ENCODE measurements at places on chromosomes 11 and 22.

DNA sequence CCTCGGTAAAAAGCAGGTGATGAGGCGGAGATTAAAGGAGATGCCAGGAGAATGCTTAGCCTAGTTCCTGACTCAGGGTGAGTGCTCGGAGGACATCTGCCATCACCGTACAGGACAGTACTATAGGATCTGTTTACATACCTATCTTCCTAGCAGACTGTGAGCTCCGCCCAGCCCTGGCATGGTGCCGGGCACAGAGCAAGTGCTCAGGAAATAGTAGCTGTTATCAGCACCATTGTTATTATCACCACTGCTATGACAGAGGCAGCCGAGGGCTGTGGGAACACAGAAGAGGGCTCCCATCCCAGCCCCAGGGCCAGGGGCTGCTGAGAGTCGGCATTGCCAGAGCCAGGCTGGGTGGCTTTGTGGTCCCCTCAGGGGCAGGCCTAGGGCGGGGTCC is 642 bp upstream of the SEPTIN3 start:
- no peak for DNase-seq

GRCh38 chr11:68959465-68960293 is 21.1 kb downstream of the MRGPRD start:
- DNase-seq: no peak

DNA sequence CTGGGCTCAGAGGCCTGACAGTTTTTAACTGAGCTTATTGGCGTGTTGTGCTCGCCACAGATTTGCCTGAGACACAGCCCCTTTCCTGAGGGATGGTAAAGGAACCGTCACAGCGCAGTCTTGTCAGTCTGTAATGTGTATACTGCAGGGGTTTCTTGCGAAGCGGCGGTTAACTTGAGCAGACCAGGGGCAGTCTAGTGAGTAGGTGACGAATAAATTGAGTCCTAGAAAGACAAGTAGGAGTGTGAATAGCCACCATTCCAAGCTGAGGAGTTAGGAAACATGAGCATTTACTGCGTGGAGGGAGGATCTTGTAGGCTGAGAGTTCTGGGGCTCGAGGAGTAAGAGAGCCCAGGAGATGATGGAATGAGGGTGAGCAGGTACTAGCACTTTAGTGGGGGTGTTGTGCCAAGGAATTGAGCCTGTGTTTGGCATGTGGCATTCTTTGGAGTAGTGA is 1.4 kb downstream of the MED15 start:
- DNase-seq: no peak

DNA sequence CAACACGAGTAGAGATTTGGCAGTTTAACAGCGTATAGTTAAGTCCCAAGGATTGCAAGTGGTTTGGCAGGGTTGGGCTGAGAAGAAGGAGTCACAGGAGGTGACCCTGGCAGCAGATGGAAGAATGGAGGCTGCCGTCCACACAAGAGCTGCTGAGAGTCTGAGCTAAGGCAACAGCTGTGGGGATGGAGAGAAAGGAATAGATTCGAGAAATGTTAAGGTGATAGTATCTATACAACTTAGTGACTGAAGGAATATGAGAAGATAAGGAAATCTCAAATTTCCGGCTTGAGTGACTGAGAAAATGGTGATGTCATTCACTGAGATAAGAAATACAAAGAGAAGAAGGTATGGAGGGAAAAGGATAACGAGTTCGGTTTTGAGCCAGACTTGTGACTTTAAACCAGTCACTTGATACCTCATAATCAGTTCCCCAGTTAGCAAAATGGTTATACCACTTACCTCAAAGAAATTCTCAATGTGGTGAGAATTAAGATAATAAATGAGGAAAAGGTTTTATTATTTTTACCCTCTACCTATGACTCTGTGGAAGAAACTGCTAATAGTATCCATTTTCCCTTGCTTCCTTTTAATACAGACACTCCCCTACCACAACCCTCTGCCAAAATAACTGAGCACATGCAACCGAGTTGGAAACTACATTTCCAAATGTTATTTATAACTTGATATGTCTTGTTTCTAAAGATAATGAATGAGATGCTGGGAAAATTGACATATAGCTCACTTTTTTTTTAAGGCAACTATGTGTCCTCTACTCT is 30.7 kb downstream of the FAM168A start:
- no peak for DNase-seq

DNA sequence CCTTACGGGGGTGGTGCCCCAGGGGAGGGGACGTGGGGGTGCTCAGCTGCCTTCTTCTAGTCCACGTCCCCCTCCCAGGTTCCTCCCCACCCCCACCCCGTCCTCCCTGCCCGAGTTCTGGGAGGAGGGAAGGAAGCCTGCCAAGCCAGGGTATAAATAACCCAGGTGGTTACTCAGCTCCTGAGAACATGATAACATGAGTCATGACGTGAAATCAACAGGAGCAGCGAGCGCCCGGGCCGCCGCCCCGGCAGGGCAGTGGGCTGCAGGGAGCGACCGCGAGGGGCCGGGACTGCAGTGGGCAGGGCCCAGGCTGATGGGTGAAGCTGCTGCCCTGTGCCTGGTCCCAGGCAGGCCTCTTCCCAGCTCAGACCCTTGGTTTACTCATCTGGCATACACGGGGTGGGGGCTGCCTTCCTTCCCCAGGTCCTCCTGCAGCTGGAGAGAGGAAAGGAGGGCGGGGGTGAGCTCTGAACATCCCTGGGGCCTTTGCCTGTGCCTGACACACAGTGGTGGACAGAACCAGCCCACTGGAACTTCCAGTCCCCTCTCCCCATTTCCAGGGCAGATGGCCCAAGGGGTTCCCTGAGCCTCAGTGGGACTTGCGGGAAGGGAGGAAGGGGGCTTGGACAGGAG is 8.8 kb upstream of the PDGFB start:
- no peak for DNase-seq

Data from stimulated activated CD4-positive, alpha-beta T cell treated with anti-CD3 and anti-CD28 coated beads, TNF-alpha, amount 100 ng/mL, for 4 hours (primary cell).